ENCODE measurements at places on chromosomes 4 and X.

- DNase-seq = no peak
Observed at GRCh38 chrX:43985511-43985910, 12.3 kb upstream of the NDP start.

GRCh38 chrX:38220415-38221390, at the start of gene SRPX:
TSS of gene SRPX (minus strand) at chrX:38220871. CDS start at chrX:38220792, 79 bp downstream.
- DNase-seq = no peak

- no peak for DNase-seq
Observed at GRCh38 chrX:66919280-66919832, 280.5 kb upstream of the EDA2R start.

- no peak for DNase-seq
Observed at GRCh38 chrX:130772105-130772775, 130.8 kb downstream of the ENOX2 start.

DNA sequence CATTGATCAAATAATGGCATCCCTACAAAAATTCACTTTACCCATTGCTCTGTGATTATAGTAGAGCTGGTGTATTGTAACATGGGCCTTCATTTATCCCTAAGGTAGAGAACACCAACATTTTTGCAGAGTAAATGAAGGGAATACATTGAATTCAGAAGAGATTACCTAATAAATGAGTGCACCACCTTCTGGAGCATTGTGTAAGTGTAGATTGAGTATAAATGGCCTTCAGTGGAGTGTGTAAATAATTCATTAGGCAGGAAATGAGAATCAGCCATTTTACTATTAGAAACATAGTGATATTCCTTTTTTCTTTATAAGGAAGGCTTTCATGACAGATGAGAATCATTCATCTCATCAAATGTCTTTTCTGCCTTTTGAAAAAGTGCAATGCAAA, 155.8 kb downstream of the FAM47B start:
- DNase-seq = no peak

DNA sequence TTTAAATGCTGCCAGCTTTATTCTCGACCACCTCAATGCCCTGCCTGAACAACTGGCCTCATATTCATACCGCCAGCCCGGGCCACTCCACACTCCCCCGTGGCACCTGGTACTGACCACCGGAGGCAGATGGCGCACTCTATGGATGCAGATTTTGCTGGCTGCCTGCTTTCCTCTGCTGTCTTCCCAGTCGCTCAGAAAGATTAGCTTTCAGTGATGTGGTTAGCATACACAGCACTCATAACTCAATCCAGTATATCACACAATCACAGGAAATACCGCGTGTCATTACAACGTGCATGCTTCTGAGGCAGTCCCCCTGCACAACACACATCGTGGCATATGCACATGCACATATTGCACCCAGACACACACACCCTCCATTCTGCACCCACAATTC, 147.2 kb upstream of the BCOR start:
- no peak for DNase-seq

Data from stimulated activated CD8-positive, alpha-beta memory T cell treated with anti-CD3 and anti-CD28 coated beads, Interleukin-4, amount 100 ng/mL, for 1 hour (primary cell).